ENCODE measurements at places on chromosomes 1 and 21. TPM values are rescaled to one million over a fixed set of nuclear protein-coding genes. Genes with fewer than 3 reads are reported as not detected.

MYBPH gene
- not detected for total RNA-seq

AUNIP gene
- total RNA-seq = 10.3 TPM

MRPS14 gene
- total RNA-seq = 45.7 TPM

TMEM125 gene
- 0.81 TPM for total RNA-seq

DNA sequence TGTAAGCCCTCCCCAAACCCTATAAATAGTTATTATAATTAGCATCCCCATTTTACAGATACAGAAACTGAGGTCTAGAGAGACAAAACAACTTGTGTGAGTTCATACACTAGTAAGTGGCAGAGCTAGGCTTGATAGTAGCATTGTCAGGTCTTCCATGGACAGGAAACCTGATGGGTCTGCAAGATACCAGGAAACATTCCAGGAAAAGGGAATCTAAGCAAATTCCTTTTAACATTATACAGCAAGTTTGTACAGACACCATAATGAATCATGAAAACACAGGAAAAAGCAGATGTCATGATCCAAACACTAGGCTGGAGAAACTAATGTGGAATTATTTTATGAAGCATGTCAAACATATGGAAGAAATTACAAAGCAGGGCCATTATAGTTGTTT is 89.1 kb upstream of the KCNK2 start:
- no peaks in the 10 kb centered on the region for H3K27me3 ChIP-seq
- H3K27ac ChIP-seq = no peak overlapping the region
- H3K4me1 ChIP-seq = no peaks in the 10 kb centered on the region
- DNase-seq = no peak
- H3K36me3 ChIP-seq = no peaks in the 10 kb centered on the region

DNA sequence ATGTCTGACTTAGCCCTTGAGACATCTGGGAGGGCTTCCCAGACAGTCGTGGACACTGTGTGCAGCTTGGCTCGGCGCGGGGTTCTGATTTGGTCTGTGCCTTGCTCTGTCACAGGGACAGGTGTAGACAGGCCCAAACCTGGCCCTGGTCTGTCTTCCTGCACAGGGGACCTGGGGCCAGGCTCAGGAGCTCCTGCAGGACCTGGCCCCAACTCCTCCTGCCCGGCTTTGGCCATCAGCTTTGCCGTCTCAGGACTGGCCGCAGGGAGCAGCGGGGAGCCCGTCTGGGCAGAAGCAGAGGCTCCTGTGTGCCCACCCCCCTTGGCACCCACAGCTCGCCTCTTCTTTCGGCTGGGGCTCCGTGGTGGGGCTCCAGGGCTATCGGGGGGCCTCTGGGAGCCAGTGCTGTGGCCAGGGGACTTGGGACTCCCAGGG is 1.7 kb downstream of the PERM1 start:
- H3K27me3 ChIP-seq = peaks cover 21% of the 10 kb centered on the region
- H3K27ac ChIP-seq = no peak overlapping the region
- DNase-seq = no peak
- no peak overlapping the region for H3K4me3 ChIP-seq

GRCh38 chr21:45281411-45282282 is 6.0 kb downstream of the POFUT2 start:
- H3K4me3 ChIP-seq = no peak overlapping the region
- DNase-seq = no peak
- H3K27ac ChIP-seq = no peak overlapping the region
- H3K27me3 ChIP-seq = no peaks in the 10 kb centered on the region

- DNase-seq = no peak
- H3K36me3 ChIP-seq = no peaks in the 10 kb centered on the region
- H3K27me3 ChIP-seq = peaks cover 2% of the 10 kb centered on the region
- no peak overlapping the region for H3K4me3 ChIP-seq
Measured at GRCh38 chr21:17526776-17527175, 13.9 kb downstream of the CXADR start.
